HuH-7.5 (cell line): ENCODE measurements at places on chromosomes 16 and 17.

DNA sequence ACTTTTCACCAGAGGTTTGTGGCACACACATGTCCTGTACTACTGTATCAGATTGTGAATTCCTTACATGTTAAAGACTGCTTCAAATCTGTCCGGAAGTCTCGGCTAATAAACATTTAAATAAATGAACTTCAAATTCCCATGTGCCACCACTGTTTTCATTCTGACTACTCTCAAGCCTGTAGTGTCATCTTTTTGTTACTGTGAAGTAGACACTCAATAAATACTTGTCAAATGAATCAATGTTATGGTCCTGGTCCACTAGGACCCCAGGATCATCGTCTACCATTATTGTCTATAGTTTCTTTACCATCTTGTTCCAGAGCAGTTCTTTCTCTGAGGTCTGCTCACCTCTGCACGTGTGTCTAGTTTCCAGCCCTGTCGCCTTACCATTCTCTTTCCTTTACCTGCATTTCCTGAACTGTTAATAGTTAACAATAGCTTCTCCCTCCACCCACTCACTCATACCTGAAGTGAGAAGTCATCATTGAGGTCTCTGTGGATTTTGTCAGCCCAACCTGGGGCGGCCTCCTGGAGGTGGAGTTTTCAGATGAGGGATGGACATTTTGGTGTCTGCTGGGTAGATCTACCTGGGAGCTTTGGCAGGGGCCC lies 333.0 kb downstream of the SEC14L1 start:
- no peak for DNase-seq

DNA sequence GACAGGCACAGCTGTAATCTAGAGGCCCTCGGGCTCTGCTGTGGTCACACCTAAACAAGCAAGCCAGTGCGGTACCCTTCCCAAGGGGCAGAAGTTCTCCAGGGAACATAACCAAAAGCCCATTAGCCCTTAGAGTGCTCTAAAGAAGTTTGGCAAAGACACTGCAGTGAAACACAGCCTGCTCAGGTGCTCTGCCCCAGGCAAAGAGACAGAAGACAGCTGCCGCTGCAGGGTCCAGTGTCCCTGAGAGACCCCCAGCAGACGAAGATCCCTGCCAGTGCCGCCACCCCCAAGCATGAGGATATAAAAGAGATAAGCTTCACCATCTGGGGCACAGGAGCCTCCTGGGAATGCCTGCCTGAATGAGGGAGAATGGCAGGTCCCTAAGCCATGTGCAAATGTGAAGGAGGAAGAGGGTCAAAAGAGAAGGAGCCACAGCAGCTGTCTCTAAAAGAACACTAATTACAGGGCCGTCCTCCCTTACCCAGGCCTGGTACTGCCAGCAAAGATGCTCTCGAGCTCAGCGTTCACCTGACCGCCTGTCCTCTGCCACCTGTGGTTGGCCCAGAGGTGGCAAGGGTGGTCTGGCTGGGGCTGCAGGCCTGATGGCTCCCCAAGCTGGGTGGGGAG lies 29.7 kb downstream of the CUEDC1 start:
- DNase-seq, result no peak

GRCh38 chr17:31586946-31587345 lies 195.5 kb downstream of the RAB11FIP4 start:
- DNase-seq, result no peak

DNA sequence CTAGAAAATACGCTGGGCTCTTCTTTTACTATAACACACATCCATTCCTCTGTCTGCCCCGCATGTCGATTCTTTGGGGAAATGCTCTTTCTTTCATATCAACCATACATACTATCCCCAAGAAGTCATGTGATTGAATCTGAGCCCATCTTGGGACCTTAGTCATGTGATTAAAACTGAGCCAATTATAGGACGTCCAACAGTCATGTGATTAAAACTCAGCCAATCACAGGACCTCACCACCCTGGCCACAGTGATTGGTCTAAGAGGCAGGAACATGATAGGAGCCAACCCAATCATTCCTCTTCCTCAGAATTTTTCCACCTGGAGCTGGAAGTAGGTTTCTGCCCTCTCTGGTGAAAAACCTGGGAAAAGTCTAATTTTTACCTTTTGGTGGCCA lies 78.8 kb downstream of the TMEM114 start:
- DNase-seq, result no peak

DNA sequence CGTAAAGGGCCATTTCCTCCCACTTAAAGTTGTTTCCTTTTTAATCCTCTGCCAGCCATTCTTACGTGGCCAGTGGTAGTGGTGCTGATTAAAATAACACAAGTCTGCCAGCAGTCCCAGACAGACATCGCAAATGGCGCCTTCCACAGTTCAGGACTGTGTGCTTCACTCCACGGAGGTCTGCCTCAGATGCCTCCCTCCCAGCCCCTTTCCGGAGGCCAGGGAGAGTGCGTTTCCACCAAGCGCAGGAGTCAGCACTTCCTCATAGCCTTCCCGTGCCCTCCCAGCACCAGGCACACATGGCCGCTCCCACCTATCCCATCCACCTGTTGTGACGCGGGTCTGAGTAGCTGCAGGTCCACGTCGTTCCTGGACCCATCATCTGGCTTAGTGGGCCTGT lies 205.6 kb downstream of the RPTOR start:
- DNase-seq, result no peak

- no peak for DNase-seq
Observed at GRCh38 chr17:48543107-48543853, 1.6 kb downstream of the HOXB2 start.

DNA sequence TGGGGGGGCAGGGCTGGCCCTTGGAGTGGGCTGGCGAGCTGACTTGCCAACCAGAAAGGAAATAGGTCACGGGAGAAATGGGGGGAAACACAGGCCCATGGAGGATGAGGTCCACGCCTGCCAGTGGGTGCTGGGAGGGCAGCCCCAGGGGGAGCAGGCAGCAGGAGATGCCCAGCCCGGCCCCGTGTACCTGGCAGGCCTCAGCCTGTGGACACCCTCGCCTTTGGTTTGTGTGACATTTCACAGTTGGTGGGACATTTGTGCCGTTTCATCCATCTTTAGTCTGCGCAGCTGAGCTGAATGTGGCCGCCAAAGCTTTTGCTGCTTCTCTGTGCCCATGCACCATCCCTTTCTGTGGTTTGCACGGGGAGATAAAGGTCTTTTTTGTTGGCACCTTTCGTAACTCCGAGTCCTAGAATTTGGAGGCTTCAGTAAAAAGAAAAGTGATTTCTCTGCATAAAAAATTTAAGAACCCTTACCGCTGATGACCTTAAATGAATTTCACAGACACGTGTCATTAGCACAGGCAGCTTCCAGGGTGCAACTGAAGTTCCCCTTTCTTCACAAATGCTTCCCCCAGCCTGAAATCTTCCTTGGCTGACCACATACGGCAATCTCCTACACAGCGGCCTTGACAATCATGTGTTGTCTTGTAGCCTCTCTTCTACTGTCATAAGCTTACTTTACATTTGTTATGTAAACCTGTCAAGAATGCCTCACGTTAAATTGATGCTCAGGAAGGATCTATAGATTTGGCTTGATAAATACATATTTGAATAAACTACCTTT lies 193.6 kb downstream of the RPTOR start:
- DNase-seq, result no peak

DNA sequence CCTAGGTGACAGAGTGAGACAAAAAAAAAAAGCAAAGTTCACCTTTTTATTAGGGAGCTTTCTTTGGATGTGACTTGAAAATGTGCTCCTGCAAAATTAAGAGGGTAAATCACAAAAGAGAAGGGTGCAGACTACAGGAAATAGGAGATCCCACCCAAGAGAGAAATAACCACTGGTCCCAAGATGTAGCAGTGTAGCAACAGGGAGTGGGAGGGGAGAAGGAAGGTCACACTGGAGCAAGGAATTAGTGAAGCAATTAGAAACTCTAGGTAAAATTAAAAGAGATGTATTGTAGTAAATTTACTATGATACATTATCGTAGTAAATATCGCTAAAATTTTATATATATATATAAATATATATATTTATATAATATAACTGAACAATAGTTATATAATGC lies 12.3 kb upstream of the SPN start:
- DNase-seq, result no peak

GRCh38 chr16:73396556-73396955 lies 348.6 kb upstream of the ZFHX3 start:
- no peak for DNase-seq

GRCh38 chr17:7781429-7781828 lies 52.6 kb upstream of the KDM6B start:
- peak; percentile 39 for DNase-seq

DNA sequence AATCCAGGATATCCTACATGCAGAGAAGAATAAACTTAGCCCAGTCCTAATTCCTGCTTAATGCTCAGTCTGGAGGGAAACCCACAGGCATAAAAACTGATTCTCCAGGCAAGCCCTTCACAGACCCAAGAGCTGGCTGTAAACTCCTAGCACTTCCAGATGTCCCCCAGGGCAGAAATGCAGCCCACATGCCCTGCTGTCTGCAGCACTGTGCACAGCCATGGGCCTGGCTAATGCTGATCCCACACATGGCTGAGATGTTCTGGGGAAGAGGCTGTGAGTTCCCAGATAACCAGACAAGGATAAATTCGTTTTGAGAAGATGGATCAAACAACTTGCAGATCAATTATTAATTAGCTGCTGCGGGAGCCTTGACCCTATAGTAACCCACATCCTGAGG lies 148.4 kb downstream of the AATF start:
- DNase-seq, result no peak

GRCh38 chr17:73066148-73066884 lies 26.2 kb downstream of the SLC39A11 start:
- no peak for DNase-seq

GRCh38 chr16:28984619-28985135 lies at the start of gene LAT:
TSS of gene LAT (plus strand) at chr16:28985052. CDS start at chr16:28985418, 366 bp downstream.
- DNase-seq, result no peak

GRCh38 chr16:29742683-29743275 lies 3.0 kb downstream of the C16orf54 start:
- no peak for DNase-seq

DNA sequence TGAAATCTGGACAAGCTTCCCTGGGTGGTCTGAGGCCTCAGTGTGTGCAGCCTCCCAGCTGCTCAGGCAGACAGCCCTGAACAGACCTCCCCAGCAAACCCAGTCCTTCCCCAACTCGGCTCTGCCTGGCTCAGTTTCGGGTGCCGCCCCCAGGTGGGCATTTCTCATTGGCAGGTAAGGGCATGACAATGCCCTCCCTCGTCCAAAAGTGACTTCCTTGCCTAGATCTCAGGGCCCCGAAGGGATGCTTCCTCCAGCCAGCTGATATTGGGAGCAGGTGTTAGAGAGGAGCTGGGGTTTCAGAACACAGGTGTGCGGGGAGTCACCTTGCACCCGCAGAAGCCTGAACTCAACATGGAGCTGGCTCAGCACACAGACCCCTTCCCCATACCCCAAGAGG lies 3.8 kb upstream of the PPL start:
- DNase-seq, result no peak

DNA sequence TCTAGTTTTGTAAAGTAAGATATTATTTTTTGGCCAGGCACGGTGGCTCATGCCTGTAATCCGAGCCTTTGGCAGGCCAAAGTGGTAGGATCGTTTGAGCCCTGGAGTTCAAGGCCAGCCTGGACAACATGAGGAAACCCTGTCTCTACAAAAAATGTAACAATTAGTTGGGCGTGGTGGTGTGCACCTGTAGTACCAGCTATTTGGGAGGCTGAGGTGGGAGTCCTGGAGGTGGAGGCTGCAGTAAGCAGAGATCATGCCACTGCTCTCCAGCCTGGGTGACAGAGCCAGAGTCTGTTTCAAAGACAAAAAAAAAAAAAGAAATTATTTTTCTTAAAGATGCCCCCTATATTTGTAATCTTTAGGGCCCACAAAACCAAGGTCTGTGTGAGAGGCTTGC lies 16.0 kb upstream of the RHOT1 start:
- DNase-seq, result no peak

GRCh38 chr16:81521141-81521626 lies 76.6 kb downstream of the CMIP start:
- no peak for DNase-seq

DNA sequence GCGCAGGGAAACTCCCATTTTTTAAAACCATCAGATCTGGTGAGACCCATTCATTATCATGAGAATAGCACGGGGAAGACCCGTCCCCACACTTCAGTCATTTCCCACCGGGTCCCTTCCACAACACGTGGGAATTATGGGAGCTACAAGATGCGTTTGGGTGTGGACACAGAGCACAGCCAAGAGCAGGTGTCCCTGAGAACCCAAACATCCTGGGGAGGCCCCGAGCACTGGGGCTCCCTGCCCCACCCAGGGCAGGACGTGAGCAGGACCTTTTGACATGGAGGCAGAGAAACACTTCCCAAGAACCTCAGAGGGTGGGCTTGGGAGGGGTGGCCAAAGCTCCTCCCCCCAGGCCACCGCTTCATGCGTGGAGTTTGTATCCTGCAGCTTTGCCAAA lies 89.9 kb upstream of the DNAH17 start:
- no peak for DNase-seq

- no peak for DNase-seq
Observed at GRCh38 chr17:7977805-7978204, 24.6 kb upstream of the GUCY2D start.

DNA sequence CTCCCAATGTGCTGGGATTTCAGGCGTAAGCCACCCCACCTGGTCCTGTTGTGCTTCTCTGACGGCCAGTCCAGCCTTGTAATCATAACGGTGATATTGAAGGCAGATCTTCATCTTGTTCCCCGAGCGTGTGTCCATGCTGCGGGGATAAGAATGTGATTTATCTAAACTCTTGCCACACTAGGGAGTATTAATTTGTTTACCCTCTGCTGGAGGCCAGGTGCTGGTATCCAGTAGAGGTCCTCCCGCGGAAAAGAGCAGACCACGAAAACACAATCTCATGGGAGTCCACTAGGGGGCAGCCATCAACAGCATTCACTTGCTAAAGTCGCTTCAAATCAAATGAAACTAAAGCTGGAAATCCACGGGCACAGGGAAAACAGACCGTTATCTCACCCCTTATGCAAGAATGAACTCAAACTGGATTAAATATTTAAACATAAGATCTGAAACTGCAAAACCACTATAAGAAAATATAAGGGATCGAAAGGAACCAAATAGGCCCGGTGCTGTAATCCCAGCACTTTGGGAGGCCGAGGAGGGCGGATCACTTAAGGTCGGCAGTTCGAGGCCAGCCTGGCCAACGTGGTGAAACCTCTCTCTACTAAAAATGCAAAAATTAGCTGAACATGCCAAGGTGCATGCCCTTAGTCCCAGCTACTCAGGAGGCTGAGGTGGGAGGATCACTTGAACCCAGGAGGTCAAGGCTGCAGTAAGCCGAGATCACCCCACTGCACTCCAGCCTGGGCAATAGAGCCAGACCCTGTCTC lies 22.3 kb upstream of the RBBP6 start:
- DNase-seq, result peak; percentile 58

- no peak for DNase-seq
Observed at GRCh38 chr16:68289621-68290329, 21.0 kb downstream of the SLC7A6OS start.
